ENCODE measurements at places on chromosomes 7 and 10. TPM values are rescaled to one million over a fixed set of nuclear protein-coding genes. Genes with fewer than 3 reads are reported as not detected.

- no peak for DNase-seq
- no peak overlapping the region for H3K27ac ChIP-seq
- no peak overlapping the region for H3K4me3 ChIP-seq
Measured at GRCh38 chr7:82617156-82617555, 173.6 kb upstream of the CACNA2D1 start.

- DNase-seq: no peak
- H3K27ac ChIP-seq: no peak overlapping the region
- no peak overlapping the region for H3K4me3 ChIP-seq
- peaks cover 14% of the 10 kb centered on the region for H3K4me1 ChIP-seq
- peaks cover 15% of the 10 kb centered on the region for H3K36me3 ChIP-seq
Measured at GRCh38 chr10:71818674-71819260, 32.3 kb downstream of the PSAP start.

GRCh38 chr7:28168393-28169158 lies 12.0 kb downstream of the JAZF1 start:
- H3K27ac ChIP-seq: no peak overlapping the region
- no peak overlapping the region for H3K4me3 ChIP-seq
- H3K36me3 ChIP-seq: peaks cover 5% of the 10 kb centered on the region
- H3K4me1 ChIP-seq: peaks cover 24% of the 10 kb centered on the region
- DNase-seq: no peak

- DNase-seq: no peak
- no peak overlapping the region for H3K4me3 ChIP-seq
- no peaks in the 10 kb centered on the region for H3K36me3 ChIP-seq
- H3K4me1 ChIP-seq: no peaks in the 10 kb centered on the region
- no peaks in the 10 kb centered on the region for H3K27me3 ChIP-seq
Measured at GRCh38 chr7:37510043-37510634, 61.5 kb upstream of the ELMO1 start.

DNA sequence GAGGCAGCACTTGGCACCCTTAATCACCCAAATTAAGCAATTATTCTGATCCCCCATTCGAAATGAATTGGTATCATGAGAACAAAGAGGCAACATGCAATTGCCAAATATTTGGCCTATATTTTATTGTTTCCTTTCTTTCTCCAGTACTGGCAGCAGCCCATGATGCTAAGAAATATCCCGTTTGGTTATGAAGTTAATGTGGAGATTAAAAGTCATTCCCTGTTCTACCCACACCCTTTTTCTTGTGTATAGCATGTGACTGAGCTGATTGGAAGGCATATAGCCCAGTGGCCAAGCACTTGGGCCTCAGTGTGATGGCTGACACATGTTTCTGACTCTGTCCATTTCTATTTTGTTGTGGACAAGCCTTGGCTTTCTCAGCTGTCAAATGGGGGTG lies 692.3 kb upstream of the GALNT17 start:
- H3K4me3 ChIP-seq: no peak overlapping the region
- peaks cover 3% of the 10 kb centered on the region for H3K4me1 ChIP-seq
- H3K36me3 ChIP-seq: no peaks in the 10 kb centered on the region

The CHST15 gene
- total RNA-seq: 0.12 TPM

The C10orf62 gene
- not detected for total RNA-seq

The GNAT3 gene
- total RNA-seq: not detected

Data from activated naive CD8-positive, alpha-beta T cell treated with anti-CD3 and anti-CD28 coated beads for 36 hours (primary cell).